GM13976 (cell line): ENCODE measurements at places on chromosomes 5 and 9.

GRCh38 chr5:78008356-78008967 lies 232.3 kb upstream of the TBCA start:
- DNase-seq: peak; percentile 51

- DNase-seq: no peak
Observed at GRCh38 chr5:154342963-154343362, 102.8 kb upstream of the SAP30L start.

DNA sequence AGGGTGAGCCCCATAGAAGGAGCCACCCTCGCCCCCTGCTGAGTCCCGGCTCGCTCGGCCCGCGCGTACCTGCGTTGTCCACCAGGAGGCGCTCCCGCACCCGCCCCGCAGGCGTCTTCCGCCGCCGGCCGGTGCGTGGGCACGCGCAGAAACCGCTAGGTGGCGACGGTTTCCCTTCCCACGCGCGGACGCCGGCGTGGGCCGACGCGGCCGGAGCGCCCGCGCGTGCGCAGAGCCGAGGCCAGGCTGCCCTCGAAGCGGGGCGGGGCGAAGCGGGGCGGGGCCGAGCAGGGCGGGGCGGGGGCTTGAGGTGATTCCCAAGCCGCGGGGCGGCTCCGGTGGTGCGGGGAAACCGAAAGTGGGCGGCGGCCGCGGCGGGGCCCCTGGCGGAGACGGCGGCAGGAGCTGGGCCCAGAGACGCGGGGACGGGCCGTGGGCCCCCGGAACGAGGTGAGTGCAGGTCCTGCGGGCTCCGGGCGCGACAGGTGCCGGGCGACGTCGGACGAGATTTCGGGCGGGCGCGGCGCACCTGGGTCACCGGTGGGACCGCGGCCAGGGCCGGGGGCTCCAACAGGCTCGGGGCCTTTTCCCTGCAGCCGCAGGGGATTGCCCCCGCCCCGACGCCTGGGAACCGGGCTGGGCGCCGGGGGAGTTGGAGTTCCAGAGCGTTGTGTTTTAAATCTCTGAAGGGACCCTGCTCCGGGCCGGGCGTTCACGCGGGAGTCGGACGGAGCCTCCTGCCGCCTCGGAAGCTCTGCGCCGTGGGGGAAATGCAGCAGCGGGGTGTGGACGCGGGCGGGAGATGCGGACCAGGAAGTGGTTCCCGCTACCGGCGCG lies at the start of gene TDRD7:
Gene TDRD7, plus strand, starts transcription at position 308 of the 837 bp plus-strand sequence. CDS start 16,370 bp downstream, outside the sequence.
- DNase-seq: peak; percentile 98

DNA sequence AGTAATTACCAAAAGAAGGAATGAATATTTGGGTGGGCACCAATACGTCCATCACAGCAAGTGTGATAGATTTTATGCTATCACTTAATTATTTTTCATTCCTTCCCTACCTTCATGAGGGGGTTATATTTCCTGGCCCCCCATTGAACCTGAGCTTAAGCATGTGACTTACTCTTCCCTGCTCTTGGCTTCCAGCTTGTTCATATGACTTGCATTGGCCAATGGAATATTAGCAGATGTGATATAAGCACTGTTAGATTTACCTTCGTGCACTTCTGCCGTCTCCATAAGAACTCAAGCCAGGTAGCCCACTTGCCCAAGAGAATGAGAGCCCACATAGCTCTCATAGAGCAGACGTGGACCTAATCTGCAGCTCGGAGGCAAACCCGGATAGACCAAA lies 99.1 kb upstream of the SMARCA2 start:
- DNase-seq: no peak

- peak; percentile 77 for DNase-seq
Observed at GRCh38 chr9:128007566-128008138, 26.9 kb upstream of the EEIG1 start.

- peak; percentile 43 for DNase-seq
Observed at GRCh38 chr5:129459777-129460671, at the start of gene ADAMTS19. ADAMTS19 (plus strand) TSS chr5:129460298; CDS start chr5:129460392, 94 bp downstream.

DNA sequence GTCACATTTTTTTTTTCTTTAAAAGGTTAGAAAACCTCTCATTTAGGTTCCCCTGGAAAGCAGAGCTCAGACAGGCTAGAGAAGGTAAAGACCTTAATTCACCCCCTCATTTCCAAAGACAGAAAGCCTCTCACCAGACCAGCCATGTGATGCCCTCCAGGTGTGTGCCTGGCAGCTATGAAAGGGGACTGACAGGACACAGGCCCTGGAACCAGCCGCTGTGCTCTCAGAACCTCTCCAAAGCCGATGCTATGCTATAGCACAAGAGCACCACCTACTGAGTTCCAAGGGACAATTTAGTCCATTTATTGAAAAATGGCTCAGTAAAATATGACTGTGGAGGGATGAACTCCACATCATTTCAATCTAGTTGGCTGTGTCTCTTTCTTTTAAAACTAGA lies 48.8 kb downstream of the FANCC start:
- peak; percentile 31 for DNase-seq

- no peak for DNase-seq
Observed at GRCh38 chr5:173751266-173751600, 134.8 kb upstream of the BOD1 start.

- no peak for DNase-seq
Observed at GRCh38 chr9:131334629-131335367, 45.3 kb downstream of the PLPP7 start.

DNA sequence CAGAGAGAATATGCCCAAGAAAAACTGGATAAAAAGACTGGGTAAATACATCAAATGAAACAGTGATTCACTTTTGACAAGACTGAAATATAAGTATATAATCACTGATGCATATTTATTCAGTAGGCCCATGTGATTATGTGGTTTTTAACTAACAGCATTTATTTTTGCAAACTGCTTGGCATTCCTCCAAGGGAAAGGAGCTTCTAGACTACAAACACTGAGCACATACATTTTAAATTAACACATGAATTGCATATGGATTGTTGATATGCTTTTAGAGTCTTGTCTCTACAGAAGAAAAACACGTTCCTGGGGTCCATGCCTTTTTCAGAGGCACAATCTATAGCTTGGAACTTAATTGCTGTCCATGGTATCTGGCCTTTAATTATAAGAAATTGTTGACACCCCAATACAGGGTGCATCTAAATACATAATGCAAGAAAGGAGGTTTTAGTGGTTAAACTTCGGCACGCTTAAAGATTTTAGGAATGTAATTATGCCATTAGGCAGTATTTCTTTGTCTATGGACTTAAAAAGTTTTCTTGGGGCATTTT lies 6.9 kb upstream of the MEIKIN start:
- no peak for DNase-seq

GRCh38 chr5:95035891-95036685 lies 248.8 kb downstream of the MCTP1 start:
- DNase-seq: no peak

DNA sequence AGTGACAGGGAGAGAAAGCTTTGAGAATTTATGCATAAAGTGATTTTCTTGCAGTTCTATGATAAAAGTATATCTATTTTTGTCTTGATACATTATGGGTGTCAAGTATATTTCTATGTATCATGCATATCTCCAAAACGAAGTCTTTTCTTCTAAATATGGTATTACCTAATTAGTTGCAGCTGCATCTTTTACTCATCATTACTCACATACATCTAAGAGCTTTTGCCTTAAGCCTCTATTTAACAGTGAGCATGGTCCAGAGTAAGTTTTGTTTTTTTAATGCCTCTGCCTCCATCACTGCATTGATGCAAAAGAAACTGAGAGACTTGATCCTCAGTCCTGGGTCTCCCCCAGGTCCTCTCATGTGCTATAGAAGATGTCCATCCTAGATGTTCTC lies 40.0 kb upstream of the SMC5 start:
- DNase-seq: no peak

GRCh38 chr5:53361708-53362107 lies 118.7 kb upstream of the FST start:
- DNase-seq: no peak

- no peak for DNase-seq
Observed at GRCh38 chr5:107063511-107063910, 607.2 kb downstream of the EFNA5 start.

- DNase-seq: no peak
Observed at GRCh38 chr5:4207486-4207885, 611.9 kb downstream of the IRX1 start.

- peak; percentile 61 for DNase-seq
Observed at GRCh38 chr5:135398160-135398854, 724 bp downstream of the MACROH2A1 start.

DNA sequence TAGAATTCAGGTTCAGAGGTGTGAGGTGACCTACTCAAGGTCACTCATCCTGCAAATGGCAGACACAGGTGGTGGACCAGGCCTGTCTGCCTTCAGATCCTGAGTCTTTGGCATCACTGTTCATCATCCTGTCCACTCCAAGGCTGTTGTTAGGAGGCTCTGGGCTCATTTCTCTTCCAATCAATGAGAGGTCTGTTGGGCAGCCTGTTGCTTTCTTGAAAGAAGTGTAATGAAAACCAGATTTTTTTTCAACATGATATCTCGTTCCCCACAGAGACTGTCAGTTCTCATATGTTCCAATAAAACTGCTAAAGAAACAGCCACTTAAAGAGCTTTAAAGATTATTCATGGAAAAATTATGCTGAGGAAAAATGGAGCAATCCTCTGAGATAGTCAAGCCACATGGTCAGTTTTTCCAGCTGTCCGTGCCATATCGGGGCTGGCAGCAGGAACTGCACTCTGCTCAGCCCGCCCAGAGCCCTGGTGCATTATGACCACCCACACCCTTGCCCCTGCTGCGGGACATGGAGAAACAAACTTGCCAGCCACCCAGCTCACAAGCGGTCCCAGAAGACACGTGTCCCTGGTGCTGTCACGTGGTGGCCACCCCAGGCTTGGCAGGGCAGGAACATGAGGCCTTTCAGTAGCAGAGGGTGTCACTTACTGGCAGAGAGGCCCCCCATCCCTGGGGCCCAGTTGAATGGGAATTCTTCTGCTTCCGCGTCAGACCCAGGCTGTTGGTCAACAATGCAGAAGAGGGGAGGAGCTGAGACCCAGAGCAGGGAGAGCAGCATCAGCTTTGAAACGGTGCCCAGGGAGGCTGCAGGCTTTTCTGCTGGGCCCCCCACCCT lies 63.7 kb upstream of the ANGPTL2 start:
- no peak for DNase-seq

GRCh38 chr5:136808756-136809155 lies 443.4 kb upstream of the TRPC7 start:
- DNase-seq: no peak
